ENCODE measurements at places on chromosomes 7 and 10. TPM values are rescaled to one million over a fixed set of nuclear protein-coding genes. Genes with fewer than 3 reads are reported as not detected.

The XRCC2 gene
- 3.1 TPM for total RNA-seq

The MKRN1 gene
- 56.7 TPM for total RNA-seq

The PRPS1L1 gene
- 0.14 TPM for total RNA-seq

The GIMAP2 gene
- 87.0 TPM for total RNA-seq

The NODAL gene
- not detected for total RNA-seq
